NCI-H446 treated with DMSO at 0.1 percent for 48 hours (cell line): ENCODE measurements at places on chromosomes 5 and 9.
A peak's percentile ranks its signal among the peaks of the same experiment; 100 is the strongest.

GRCh38 chr9:137703842-137704508 is 85.2 kb downstream of the EHMT1 start:
- no peak for DNase-seq

GRCh38 chr5:71969460-71969859 is 137.8 kb upstream of the MAP1B start:
- no peak for DNase-seq

DNA sequence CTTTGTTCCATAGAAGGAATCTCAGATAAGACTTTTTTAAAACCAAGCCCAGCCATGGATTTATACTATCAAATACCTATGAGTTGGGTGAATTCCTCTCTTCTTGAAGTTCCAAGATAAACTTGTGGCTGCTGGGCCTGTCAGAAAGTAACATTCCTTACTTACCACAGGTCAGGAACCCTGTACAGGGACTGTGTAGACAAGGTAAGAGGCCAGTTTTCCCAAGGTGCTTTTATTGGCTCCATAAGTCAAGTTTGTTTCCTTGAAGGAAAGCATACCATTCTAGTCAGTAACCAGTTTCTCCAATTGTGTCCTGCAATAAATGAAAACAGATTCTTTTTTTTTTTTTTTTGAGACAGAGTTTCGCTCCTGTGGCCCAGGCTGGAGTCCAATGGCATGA is 8.8 kb upstream of the CLTB start:
- no peak for DNase-seq

DNA sequence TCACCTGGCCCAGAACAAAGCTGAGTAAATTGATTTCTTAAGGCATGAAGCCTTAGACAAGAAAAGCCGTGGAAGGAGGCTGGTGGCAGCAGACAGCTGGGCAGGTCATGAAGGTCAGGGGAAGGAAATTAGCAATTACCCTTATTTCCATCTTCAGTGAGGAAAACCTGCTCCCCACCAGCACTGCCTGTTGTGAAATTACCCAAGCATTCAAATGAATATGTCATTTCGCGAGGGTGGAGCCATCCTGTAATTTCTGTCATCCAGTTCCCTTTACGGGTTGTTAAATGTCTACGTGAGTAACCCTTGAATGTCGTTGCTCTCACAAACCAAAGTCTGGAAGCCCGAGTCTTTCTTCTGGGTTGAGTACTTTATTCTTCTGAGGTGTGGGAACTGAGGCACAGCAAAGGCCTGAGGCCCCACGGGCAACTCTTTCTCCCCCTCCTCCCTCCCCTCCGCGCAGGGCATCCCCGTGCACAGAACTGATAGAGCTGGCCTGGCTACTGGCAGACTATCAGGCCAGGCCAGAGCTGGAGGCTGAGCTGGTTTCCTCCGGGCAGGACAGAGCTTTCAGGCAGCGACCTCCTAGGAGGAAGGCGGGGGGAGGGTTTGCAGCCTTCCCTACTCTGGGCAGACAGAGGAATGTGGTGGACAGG is 22.0 kb upstream of the AK3 start:
- no peak for DNase-seq

- no peak for DNase-seq
Observed at GRCh38 chr5:139966856-139967255, 76.2 kb downstream of the NRG2 start.

DNA sequence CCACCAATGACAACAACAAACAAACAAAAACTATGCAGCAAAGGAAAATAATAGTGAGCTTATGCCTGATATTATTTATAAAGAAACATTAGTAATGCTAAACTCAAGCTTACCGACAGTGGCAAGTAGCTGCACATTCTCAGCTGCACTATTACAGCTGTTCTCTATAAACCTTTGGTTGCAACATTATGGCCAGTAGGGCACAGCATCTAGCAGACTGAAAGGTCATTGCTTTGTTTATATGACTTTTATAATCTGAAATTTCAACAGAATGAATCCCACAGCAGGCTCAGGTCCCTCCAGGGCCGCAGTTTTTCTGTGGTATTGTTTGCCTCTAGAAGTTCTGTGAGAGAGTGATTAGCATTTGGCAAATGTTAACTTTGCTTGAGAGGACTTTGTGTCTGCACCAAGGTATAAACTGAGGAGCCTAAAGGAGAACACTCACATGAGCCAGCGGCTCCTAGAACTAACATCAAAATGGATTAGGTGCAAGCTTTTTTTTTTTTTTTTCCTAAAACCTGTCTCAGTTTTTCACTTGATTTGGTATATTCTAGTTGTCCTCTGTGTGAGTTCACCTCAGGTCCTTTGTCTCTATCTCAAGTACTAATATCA is 58.3 kb downstream of the IZUMO3 start:
- no peak for DNase-seq

GRCh38 chr9:26565118-26565517 is 327.5 kb downstream of the CAAP1 start:
- no peak for DNase-seq

DNA sequence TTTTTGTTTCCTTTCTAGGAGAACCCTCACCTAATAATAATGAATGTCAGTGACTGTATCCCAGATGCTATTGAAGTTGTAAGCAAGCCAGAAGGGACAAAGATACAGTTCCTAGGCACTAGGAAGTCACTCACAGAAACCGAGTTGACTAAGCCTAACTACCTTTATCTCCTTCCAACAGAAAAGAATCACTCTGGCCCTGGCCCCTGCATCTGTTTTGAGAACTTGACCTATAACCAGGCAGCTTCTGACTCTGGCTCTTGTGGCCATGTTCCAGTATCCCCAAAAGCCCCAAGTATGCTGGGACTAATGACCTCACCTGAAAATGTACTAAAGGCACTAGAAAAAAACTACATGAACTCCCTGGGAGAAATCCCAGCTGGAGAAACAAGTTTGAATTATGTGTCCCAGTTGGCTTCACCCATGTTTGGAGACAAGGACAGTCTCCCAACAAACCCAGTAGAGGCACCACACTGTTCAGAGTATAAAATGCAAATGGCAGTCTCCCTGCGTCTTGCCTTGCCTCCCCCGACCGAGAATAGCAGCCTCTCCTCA is 87.1 kb downstream of the OSMR start:
- DNase-seq = no peak

DNA sequence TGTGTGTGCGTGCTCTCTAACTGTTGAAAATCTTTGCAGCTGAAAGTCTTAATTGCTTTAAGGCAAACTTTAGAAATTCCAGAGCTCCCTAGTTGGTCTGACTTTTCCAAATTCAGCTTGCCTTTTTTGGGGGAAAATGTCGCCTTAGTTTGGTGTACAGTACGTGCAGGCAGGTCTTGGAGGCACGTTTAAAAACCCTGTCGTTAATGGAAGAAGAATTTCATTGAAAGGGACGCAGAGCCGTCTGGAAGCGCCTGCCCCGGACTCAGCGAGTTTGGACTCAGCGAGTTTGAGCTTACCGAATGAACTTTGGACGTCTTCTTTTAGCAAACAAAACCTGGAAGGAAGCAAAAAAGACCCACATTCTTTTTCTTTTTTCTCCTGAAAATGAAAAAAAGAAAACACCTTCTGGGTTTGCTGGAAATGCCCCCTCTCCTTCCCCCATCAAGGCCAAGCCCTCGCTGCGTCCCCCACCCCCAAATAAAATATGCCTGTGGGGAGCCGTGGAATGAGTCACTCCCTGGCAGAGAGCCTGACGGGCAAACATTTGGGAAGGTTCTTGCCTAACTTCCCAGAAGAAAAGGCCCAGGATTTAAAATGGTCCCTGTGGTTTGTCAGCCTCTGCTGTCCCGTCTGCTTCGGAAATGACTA is 1.5 kb downstream of the NEK6 start:
- peak; percentile 50 for DNase-seq

DNA sequence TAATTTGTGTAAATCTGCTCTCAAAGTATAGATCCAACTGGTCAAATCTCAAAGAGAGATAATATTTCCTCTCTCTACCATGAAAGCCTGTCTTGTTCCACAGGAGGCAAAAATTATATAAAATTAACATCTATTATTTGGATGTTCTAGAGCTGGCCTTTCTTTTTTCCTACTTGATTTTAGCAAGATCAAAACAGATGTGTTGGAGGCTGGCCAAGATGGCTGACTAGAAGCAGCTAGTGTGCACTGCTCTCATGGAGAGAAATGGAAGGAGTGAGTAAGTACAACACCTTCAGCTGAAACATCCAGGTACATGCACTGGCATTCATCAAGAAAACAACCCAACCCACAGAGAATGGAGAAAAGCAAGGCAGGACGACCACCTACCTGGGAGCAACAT is 298.6 kb upstream of the SLC24A2 start:
- no peak for DNase-seq

GRCh38 chr9:132631280-132631679 is 38.5 kb downstream of the DDX31 start:
- DNase-seq = no peak

- DNase-seq = no peak
Observed at GRCh38 chr5:81192373-81192750, 40.8 kb upstream of the CKMT2 start.

DNA sequence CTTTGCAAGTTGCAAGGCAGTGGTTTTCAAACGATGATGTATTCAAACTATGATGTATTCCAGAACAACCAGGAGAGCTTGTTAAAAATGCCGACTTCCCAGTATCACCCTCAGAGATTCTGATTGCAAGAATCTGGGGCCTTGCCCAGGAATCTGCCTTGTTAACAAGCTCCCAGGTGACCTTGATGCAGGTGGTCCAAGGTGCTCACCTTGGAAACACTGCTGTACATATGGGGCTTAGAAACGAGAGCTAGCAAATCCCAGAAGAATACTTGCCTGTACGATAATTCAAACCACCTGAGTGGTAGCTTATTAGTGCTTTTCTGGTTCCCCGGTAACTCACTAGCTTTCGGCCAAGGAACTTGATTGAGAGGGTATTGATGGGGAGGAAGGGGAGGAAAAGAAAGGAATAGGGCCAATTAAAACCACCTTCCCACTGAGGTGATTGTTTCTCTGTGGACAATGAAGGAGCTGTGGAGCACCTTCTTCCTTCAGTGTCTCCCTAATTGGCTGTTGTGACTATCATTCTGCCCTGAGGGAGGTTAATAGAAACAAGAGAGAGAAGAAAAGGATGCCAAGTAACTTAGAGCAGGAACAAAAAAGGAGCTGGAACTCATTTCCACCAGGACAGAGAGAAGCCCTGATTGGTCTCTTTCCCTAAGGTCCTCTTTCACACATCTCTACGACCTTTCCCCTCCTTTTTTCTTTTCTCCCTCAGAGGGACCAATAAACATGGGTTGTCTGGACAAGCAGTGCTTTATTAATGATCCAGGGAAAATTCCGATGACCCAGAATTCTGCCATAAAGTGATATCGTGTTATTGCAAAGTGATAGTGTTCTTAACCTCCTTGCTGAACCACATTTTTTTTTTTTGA is 218.8 kb downstream of the TMEM167A start:
- no peak for DNase-seq

DNA sequence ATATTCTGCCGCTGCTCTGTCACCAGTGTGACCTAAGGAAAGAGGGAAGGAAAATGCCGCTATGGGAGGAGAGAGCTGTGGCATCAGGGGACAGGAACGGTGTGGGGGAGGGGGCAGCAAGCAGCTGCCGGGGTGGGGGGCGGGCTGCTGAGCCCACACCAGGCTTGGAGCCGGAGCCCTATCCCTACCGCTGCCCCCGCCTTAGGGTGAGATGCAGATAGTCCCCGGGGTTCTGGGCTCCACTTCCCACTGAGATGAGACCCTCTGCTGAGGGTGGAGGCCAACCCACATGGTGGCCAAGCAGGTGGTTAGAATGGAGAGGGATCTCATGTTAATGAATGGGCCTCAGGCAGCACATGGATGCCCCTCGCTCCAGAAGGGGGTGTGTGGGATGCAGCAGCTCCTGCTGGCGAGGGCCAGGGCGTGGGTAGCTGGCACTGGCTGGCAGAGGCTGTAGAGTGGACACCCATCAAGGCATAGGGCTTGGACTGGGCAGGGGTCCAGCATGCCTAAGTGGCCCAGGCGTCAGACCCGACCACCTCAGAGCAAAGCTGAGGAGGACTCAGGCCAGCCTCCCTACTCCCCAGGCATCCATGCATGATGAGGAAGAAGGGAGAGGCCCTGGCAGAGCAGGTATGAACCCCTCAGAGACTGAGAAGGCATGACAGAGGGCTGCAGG is 131.5 kb downstream of the ZNF354C start:
- DNase-seq = no peak

DNA sequence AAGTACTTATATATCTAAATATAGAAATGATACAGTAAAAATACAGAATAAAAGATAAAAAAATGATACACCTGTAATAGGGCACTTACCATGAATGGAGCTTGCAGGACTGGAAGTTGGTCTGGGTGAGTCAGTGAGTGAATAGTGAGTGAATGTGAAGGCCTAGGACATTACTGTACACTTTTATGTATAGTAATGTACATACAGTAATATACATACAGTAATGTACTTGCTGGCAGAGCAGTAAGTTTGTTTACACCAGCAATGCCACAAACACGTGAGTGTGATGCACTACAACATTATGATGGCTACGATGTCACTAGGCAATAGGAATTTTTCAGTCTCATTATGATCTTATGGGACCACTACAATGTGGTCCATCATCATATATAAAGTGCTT is 34.2 kb downstream of the SUSD1 start:
- no peak for DNase-seq

- no peak for DNase-seq
Observed at GRCh38 chr5:4411664-4412063, 728.5 kb upstream of the ADAMTS16 start.

GRCh38 chr5:91293131-91293530 is 90.0 kb downstream of the ARRDC3 start:
- DNase-seq = no peak

DNA sequence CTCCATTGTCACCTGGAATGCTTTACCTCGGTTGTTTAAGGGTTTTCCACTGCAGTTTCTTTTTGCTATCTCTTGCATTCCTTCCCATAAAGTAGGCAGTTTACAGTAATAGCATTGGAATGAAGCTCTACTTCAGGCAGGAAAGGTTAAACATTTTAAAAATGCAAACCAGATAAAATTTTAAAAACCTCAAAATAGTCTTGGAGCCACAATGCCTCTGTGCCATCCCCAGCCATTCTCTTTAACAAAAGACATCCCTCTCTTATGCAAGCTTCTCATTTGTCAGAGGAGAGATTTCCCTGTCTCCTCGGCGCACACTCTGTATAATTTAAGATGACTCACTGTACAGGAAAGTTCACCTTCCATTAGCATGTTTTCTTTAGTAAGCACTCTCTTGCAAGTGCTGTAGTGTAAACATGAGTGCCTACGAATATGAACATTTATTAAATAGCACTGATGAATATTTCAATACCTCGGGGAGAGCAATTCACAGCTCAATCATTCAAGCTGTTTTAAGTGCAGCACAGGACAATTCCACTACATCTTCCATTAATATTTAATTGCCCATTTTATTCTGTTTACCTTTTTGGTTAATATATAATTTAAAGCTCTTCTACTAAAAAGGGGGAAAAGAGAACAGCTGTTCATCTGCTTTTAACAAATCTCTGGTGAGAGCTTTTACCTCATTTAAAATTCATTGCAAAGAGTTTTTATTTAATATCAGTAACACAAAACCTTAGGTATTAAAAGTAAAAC is 343.6 kb downstream of the SPATA31D1 start:
- no peak for DNase-seq

GRCh38 chr9:70053864-70054263 is 10.2 kb downstream of the MAMDC2 start:
- peak; percentile 72 for DNase-seq

DNA sequence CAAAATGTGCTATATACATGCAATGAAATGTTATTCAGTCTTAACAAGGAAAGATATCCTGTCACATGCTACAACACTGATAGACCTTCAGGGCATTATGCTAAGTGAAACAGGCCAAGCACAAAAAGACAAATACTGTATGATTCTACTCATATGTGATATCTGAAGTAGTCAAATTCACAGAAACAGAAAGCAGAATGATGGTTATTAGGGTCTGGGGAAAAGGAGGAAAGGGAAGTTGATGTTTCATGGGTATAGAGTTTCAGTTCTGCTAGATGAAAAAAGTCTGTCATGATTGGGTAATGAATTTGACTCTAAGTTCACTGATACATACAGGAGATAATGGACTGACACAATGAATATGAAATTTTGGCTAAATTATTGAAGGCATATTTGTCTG is 11.2 kb upstream of the RIC1 start:
- DNase-seq = no peak
